ENCODE measurements at places on chromosomes 7 and 10.
A peak's percentile ranks its signal among the peaks of the same experiment; 100 is the strongest.

DNA sequence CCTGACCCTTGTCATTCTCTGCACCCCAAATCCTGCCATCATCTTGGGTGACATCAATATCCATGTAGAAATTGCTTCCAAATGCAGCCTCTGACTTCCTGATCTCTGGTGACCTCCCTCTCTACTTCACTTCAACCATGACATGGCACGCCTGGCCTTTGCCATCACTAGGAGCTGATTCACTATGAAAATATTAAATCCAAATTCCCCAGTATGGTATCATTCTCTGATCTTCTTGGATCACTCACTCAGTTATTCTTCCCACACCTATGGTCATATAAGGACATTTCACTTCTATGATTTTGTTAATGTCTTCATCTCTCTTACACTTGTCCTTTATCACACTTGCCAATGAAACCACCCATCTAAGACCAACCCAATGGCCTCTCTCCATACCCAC is 73.7 kb upstream of the ODAD2 start:
- no peak for DNase-seq

DNA sequence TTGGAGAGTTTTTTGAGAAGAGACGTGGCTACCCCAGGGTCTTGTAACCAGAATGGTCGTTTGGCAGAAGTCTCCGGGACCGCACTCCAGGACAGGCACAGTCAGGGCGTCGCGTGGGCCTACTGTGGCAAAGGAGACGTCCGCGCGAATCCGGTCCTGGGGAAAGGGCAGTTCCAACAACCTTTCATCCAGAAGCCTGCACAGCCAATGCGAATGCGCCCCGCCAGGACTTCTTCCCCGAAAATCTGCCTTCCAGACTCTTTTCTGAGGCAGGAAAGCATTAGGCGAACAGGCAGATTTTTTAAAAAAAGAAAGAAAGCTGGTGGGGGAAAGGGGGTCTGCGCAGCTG is 2.0 kb downstream of the HPSE2 start:
- no peak for DNase-seq

DNA sequence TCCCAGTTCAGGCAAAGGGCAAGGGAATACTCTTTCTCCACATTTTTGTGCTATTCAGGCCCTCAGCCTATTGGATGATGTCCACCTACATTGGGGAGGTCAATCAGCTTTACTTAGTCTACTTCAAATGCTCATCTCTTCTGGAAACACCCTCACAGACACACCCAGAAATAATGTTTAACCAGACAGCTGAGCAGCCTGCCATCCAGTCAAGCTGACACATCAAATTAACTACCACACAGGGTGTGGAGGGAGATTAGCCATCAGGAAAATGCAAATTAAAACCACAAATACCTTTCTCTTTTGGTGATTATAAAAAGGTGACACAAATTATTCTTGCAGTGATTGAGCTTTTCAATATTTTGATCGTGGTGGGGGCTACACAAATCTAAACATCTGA is 74.7 kb upstream of the FZD8 start:
- DNase-seq: no peak

GRCh38 chr10:11141571-11142091 is 124.0 kb downstream of the CELF2 start:
- DNase-seq: no peak

GRCh38 chr10:101224910-101225823 is 4.1 kb downstream of the LBX1 start:
- peak; percentile 21 for DNase-seq

GRCh38 chr7:50492770-50493519 is 42.8 kb upstream of the FIGNL1 start:
- DNase-seq: no peak

DNA sequence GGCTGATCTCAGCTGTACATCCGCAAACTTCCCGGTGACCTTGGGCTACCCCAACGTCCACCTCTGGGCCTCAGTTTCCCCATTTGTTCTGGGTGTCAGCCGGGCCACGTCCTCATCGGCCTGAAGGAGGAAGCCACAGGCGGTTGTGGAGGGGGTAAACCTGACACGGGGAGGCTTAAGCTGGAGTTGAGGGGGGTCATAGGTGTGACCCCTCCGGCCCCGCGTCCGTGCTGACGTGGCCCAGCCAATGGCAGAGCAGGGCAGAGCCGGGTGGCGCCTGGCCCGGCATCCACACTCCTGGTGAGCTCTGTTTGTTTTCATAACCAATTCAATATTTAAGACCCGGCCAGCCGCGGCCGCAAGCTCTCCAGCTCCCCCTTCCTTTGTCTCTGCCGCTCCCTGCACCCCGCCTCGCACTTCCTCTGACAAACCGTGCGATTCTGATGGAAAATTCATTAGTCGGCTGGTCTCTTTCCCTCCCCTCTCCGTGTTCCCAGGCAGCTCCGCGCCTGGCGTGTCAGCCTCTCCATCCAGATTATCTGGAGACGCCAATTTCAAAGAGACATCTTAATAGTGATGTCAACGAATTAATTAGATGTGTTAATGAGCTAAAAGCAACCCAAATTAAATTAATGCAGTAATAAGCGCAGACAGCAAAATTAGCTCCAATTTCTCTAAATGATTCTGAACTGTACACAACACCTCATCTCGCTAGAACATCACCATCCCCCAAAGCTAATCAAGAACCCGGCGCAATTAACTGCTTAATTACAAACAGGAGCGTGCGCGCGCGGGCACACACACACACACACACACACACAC is 55.4 kb downstream of the MICALL2 start:
- DNase-seq: peak; percentile 52

GRCh38 chr7:34417781-34418180 is 240.2 kb upstream of the NPSR1 start:
- DNase-seq: no peak

- DNase-seq: no peak
These were observed 125.1 kb downstream of the ADAM12 start for GRCh38 chr10:126263006-126263676.

DNA sequence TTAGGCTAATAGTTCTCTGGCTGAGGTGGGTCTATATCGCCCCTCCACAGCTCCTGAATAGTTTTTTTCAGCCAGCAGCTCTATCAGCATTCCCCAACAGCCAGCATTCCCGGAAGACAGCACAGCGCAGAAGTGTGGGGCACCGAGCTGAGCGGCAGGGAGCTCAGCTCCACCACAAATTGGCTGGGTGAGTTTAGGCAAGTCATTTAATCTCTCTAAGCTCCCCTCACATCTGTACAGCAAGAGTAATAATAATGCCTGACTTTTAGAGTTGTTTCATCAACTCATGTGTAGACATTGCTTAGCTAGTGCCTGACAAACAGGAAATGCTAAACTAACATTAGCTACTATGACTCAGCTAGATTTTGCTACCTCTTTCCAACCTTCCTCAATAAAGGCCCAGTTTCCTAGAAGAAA is 247.9 kb upstream of the PTN start:
- DNase-seq: no peak

Measured in NCI-H524 (cell line).